Non-pigmented ciliary epithelial cell (primary cell): ENCODE measurements at places on chromosomes 3 and 15.
A peak's percentile ranks its signal among the peaks of the same experiment; 100 is the strongest.

DNA sequence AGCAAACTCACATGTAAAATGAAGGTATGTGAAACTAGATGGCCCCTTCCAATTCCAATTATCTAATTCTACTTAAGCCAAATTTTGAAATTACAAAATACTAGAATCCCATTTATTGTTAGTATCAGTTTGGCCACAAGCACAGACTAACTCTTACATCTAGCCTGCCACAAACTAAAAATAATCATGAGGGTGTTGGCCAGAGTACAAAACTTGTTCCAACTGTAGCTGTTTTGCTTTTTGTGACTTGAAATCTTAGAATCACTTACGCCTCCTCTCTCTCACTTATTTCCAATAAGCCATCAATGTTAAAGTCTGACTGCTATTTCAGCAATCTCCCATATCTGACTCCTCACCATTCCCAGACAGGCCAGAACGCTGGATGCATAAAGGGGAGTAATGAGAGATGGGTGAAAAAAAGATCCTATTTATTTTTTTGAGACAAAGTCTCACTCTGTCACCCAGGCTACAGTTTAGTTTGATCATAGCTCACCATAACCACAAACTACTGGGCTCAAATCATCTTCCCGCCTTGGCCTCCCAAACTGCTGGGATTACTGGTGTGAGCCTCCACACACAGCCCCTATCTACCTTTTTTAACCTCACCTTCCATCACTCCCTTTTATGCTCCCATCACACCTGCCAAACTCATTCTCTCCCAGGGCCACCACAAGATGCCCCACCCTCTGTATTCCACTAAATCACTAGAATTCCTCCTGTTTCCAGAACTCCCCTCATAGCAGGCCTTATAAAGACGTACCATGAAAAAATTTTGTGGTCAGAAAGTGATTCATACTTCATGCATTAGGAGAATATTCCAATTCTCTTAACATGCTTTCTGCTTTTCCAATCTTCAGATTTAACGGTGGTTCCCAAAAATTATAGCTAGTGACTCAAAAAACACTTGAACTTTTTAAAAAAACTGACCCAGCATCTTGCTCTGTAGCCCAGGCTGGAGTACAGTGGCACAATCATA is 36.5 kb downstream of the ATOSA start:
- DNase-seq: no peak

DNA sequence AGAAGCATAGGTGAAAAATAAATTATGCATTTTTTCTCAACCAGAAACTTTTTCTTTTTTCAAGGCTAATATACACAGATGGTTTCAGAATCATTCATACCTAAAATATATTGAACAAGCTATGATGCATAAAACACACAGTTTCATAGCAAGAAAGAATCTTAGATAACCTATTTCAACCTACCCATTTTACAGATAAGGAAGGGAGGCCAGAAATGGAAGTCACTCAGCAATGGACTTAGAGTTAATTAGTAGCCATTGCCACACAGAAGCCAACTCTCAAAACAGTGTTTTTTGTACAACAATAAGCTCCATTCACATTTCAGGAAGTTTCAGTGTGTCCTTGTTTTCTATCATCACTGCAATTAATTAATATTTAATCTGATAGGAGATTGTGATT is 27.5 kb upstream of the STRIT1 start:
- no peak for DNase-seq

DNA sequence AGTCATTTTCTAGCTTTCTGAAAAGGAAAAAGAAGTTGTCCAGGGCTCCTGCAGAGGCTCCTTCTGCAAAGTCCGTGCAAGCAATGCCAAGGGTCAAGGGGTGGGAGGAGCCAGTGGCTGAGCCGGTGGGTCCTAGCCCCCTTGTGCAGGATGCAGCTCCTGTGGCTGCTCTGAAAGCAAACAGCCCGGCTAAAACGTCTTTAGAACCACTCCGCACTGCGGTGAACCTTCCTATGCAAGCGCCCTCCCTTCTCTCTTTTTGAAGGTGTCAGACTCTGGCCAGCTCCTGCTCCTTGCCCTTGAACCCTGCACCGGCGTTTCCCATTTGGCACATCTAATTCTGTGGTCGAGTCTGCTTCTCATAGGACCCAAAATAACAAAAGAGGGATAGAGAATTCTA is 183.1 kb downstream of the UACA start:
- DNase-seq: no peak

DNA sequence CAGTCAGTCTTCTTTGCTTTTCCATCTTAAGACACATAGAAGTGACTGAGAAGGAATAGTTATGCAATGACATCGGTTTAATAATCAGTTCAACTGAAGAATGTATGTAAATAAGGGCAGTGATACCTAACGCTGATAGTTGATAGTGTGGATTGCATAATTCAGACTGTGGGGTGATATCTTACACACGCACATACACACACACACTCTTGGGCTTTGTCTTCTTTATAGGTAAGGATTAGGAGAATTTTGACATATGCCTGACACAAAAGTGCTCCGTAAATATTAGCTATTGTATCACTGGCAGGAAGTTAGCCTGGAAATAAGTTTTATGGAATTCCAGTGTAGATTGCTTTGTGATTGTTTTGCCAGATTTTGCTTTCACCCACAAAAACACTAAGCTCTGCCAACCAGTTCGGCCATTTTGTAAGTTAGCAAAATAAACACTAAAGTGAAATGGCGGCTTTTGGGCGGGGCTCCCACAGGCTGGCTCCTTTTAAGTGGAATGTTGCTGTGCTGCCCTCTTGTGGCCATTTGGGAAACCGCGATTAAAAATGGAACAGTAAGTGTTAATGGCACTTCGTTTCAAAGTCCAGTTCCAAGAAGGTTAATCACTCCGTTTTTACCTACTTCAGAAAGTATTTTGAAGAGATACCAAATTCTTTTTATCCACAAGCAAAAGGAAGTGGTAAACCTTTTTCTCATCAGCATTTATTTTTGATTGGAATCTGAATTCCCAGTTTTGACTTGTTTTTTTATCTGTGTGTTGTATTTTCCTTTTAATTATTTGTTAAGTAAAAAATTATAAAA is 17.7 kb downstream of the CHD2 start:
- DNase-seq: peak; percentile 68

- no peak for DNase-seq
Measured at GRCh38 chr3:188156056-188156455, 2.1 kb downstream of the LPP start.

DNA sequence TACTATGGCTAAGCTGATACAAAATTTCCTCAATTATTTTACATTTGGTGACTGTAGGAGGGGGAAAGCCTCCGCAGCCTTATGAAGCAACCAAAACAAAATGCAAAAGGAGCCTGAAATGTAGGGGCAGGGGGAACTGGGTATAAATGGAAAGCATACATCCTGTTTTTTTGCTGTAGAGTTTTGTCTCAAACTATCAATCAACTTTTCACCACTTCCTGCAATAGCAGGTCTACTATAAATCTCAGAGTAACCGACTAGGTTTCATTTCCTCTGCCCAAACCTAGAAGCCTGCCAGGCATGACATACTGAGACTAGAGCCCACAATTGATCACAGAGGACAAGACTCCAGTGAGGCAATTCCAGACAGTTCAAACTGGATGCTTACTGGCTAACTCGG is 91.3 kb downstream of the SHQ1 start:
- DNase-seq: no peak

DNA sequence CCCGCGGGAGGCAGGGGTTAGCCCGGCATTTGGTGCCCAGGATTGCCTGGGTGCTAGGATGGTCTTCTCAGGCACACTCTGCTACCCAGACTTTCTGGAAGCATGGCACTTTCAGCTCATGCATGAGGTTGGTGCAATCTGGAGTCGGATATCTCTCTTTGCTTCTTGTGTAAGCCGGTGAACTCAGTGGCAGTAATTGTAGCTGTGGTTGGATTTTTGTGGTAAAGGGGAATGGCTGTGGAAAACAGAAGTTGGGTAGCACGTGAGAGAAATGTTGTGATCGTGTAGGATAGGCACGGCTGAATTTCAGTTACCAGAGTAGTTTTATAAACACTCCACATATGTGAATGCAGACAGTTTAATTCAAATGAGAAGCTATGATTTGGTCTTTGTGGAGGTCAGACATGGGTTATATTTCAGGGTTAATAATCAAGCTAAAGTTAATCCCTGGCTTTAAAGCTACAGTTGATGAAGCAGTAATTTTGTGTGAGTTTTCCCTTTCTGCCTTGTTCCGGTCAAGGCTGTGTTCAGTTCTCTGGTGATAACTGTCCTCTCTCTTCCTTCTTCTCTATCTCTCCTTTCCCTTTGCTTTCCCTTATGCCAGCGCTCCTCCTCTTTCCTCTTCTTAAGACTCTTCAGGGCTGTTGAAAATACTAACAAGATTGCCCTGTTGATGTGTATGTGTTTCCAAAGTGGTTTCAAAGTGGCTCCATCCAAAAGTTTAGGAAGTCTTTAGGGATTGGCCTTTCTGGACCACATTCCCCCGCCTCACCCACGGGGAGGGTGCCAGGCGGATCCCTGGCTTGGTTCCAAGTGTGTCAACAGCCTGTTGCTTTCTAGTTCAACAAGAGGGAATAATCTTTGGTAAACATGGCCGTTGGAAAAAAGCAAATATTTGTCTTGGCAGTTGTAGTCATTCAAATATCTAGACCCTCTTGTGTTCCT is 404.6 kb upstream of the C2CD4B start:
- peak; percentile 44 for DNase-seq

DNA sequence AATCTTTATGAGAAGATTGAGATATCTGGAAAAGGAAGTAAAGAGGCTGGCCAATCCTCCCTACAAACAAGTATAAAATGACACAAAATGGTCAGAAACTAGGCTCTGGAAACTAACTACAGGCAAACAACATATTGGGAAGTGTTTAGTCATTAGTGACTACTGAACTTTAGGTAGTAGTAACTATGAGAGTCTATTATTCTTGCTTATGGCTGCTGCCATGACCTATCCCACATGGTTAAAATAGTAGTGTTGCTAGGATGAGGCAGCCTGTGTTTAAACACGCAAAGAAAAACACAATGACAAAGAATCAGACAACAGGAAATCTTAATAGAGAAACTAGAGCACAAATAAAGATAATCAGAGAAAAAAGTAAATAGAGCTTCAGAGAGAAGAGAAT is 67.9 kb downstream of the RFX7 start:
- no peak for DNase-seq

GRCh38 chr3:165617134-165617533 is 220.1 kb downstream of the BCHE start:
- DNase-seq: no peak

DNA sequence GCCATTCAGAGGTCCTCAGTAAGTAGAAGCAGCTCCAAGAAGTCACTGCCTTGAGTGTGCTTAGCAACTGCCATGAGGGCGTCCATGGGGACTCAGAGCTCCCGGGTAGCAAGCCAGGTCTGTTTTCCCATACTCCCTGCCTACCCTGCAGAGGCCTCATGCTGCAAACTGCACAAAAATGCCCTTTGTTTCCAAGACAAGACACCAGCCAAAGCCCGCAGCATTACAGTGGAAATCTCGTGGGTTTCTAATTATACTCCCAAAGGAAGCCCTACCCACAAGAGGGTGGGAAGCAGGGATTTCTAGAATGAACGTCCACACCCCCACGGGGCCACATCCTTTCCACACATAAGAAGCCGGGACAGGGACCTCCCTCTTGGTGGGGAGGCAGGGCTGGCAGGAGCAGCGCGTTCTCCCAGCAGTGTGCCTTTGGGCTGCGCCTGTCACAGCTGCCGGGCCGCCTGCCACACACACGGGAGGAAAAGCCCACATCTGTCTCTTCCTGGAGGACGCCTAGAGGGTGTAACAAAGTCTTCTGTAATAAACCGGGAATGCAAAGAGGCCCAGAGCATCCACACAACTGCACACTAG is 31.1 kb downstream of the FAM174B start:
- no peak for DNase-seq

GRCh38 chr15:22895465-22896190 is 57.2 kb downstream of the NIPA2 start:
- DNase-seq: no peak

DNA sequence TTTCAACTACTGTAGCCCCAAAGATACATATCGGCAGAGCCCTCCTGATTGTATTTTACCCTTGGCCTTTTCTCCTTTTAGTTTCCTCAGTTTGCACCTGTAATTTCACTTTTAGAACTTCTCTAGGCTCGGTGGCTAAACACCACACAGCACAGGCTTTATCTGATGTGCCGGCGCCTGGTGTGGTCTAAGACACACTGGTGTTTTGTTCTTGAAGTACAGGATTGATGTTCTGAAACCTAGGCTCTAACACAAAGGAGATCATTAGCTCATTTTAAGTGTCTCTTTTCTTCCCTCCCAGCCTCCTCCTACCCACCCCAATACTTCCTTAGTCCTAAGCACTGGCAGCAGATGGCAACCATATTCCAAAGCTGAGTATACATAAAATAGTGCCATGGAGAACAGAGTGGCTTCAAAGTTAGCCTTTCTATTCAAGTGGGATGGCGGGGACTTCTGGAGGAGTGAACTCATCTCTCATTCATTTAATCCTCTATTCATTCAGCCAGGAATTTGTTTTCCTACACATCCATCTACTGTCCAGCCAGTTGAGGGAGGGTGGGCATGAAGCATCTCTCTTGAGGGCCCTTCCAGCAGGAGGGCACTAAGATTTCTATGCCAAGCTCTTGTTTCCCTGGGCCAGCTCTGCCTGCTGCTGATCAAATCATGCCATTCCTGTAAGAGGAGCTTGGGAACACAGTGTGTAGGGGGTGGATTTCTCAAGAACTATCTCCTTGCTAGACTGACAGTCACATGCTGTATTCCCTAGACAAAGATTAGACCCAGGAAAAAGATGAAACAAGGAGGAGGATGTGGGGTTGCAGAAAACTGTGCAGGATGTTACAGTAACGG is 71.2 kb downstream of the TIGIT start:
- DNase-seq: no peak

DNA sequence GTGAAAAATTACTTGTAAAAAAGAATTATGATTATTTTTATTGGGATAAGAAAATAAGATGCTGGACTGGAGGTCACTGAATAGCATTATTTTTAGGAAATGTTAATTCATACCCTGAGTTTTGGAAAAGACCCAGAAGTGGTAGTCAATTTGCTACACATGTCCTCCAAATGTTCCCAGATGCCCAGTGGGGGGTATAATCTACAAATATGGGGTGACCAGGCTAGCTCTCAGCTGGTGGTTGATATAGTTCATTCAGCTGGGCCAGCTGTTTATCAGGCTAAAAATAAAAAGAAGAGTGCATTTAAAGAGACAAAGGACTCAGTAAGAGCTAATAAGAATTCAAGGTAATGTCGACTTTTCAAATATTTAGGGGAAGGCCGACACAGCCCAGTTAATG is 402.0 kb upstream of the GOLIM4 start:
- DNase-seq: no peak

DNA sequence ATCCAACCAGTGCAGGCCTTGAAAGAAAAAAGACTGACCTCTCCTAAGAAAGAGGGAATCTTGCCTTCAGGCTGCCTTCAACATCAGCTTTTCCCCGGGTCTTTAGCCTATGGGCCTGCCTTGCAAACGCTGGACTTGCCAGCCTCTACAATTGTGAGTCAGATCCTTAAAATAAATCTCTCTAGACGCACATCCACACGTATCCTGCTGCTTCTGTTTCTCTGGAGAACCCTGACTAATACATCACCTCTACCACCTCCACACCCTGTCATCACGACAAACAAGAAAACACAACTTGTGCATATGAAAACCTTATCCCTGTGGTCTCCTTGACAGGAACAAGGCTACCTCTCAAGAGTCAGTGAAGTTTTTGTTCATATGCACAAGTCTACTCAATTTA is 11.8 kb downstream of the CYFIP1 start:
- DNase-seq: peak; percentile 92
